Fibroblast of gingiva (primary cell): ENCODE measurements at places on chromosomes 6 and 20.

GRCh38 chr6:72646604-72647485, 25.0 kb downstream of the KCNQ5 start:
- no peak for DNase-seq

GRCh38 chr6:129359811-129360681, 349.9 kb downstream of the ARHGAP18 start:
- DNase-seq = peak; percentile 61

DNA sequence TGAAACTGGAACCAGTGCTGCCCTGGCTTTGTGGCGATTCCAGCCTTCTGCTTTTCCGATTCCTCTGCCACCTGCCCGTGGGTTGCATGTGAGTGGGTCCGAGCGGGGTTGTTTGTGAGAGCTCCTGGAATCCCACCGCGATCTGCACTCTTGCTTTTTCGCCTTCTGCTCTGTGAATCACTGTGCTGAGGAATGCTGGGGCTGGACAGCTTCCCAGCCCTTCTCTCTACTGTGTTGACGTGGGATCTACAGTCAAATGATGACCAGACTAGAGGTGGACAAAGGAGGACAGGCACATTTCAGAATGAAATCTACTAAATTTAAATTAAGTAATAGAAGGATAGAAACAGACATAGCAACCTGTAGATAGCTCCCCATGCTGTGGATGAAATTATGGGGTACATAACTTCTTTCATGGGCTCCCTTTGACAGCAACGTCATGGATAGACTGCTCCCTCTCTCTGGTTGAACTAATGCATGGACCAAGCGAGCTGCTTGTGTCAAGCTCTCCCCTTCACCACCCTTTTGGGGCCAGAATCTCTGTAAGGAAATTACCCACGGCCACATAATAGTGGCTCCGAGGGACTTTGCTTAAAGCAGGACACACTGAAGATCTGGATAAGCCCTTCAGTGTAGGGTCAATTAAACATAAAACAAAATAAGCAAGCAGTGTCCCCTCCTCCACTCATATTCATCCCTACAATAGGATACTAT, 2.0 kb downstream of the FNDC1 start:
- peak; percentile 31 for DNase-seq

DNA sequence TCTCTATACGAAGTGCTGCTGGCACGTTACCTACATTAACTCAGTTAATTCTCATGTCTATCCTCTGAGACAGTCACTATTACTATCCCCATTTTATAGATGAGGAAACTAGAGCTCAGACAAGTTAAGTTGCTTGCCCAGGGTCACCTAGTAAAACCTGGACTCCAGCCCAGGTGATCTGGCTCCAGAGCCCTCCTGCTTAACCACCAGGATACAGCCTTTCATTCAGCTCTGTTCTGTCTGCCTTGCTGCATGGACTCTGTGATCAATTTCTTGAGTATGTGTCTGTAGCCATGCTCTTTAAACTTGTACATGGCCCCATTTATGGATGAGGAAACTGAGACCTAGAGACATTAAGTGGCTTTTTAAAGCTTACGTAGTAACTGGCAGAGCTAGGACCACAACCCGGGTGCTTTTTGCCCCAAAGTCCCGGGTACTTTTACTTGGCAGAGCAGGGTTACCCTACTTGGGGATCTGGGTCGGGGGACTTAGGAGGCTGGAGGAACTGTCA, 4.7 kb downstream of the CDKN1A start:
- DNase-seq = no peak

- no peak for DNase-seq
Observed at GRCh38 chr6:87653074-87653962, 48.7 kb downstream of the AKIRIN2 start.

GRCh38 chr20:25338112-25339023, 52.3 kb downstream of the ABHD12 start:
- DNase-seq = no peak

DNA sequence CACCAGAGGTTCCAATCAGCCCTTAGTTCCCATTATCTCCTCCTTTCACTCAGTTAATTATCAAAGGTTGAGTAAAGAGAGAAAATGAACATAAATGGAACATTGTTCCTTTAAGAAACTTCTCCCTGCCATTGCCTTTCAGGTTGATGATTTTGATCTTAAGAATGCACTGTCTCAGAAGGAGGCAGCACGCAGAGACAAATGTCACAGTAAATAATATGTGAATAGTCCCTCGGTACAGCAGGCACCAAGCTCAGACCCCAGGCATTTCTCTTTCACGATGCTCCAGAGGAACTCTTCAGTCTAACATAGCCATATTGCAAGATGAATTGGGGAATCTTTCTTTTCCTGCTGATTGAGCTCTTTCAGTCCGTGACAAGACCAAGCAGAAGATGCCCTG, 435.3 kb upstream of the SPTLC3 start:
- DNase-seq = no peak

DNA sequence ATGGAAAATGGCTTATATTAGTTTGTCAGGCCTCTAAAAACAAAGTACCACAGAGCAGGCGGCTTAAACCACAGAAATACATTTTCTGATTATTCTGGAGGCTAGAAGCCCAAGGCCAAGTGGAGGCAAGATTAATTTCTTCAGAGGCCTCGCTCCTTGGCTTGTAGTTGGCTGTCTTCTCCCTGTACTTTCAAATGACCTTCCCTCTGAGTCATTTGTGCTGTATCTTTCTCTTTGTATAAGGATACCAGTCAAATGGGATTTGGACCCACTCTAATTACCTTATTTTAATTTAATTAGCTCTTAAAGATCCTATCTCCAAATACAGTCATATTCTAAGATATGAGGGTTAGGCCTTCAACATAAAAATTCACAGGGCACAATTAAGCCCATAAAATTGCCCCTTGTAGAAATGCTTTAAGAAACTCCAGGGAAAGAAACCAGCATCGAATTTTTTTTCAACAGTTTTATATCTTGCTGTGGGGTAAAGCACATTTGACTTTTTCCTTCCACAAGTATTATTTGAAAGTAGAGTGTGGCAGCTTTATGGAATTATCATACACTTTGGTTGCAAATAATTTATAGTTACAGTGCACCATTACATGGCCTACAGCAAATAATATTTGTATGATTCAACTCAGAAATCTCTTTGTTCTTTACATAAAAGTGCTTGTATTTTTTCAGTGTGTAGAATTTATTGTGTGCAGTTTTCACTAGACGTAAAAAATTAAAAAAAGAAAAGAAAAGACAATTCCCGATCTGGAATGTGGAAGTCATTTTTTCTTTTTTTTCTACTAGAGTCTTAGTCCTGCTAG, 706.1 kb downstream of the KIF16B start:
- no peak for DNase-seq

GRCh38 chr20:60126975-60127374, 168.8 kb downstream of the CDH26 start:
- DNase-seq = no peak

- DNase-seq = no peak
Observed at GRCh38 chr20:40591119-40591518, 97.9 kb downstream of the MAFB start.
